Fibroblast of skin of right quadriceps (primary cell): ENCODE measurements at places on chromosomes 5 and 9.

DNA sequence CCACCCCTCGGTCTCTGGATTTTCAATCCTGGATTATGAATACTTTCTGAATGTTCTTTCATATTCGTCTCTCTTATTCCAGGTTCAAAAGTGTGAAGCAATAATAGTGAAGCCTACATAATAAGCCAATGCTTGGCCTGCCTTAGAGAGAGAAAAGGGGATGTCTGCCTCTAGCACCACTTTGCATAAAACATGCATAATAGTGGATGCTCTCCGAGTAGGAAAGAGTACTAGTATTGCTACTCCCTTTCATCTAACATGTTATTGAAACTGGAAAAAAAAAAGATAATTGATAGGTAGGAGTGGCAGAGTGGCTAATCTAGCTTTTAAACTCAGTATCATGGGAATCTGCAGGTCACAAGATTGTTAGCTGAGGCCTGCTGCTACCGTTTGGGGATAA lies 158.1 kb downstream of the SPATA31D1 start:
- no peak for DNase-seq

GRCh38 chr5:180330810-180331646 lies 22.1 kb downstream of the GFPT2 start:
- DNase-seq, result peak; percentile 96

DNA sequence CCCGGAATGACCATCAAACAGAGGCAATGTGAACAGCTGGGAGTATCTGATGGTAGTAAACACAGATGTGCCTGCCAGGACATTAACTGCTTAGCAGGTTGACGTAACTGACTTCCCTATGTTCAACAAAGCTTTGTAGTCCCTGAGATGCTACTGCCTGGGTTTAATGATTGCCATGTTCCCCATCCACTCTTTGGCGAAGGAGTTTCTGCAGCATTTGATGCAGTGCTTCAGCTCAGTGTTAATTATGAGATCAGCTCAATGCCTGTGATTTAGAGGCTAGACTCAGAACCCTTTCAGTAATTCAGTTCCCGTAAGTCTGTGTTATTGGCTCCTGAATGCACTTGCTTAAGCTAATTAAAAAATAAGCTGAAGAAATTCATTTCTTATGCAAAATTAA lies 547.3 kb upstream of the ZNF608 start:
- DNase-seq, result no peak

DNA sequence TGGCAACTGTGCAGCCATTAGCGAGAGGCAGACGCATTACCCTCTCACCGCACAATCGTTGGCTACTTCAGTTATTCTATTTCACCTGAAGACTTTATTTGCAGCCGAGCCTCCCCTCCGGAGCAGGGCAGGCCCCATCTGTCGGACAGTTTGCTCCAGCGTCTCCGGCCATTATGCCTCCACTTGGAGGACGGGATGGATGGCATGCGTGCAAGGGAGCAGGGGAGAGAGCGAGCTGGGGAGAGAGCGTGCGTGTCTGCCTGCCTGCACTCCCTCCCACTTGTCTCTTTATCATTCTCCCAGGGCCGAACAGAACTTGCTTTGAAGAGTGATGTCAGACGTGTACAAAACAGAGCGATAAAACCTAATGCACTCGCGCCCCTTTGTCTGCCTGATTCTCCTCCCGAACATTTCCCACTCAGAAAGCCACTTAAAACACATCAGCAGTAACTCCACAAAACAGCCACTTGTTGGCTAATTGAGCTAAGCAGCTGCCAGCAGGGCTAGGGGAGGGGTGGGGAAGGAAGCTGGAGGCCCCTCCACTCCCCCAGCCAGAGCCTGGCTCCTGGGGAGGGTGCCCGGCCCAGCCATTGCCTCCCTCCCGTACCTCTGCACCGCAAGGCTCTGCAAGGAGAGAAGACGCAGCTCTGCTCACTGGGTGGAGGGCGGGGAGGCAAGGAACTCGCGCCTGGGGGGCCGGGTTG lies 43.4 kb upstream of the FUBP3 start:
- DNase-seq, result peak; percentile 43

- DNase-seq, result no peak
Observed at GRCh38 chr9:136671646-136672430, 9.1 kb downstream of the EGFL7 start.

DNA sequence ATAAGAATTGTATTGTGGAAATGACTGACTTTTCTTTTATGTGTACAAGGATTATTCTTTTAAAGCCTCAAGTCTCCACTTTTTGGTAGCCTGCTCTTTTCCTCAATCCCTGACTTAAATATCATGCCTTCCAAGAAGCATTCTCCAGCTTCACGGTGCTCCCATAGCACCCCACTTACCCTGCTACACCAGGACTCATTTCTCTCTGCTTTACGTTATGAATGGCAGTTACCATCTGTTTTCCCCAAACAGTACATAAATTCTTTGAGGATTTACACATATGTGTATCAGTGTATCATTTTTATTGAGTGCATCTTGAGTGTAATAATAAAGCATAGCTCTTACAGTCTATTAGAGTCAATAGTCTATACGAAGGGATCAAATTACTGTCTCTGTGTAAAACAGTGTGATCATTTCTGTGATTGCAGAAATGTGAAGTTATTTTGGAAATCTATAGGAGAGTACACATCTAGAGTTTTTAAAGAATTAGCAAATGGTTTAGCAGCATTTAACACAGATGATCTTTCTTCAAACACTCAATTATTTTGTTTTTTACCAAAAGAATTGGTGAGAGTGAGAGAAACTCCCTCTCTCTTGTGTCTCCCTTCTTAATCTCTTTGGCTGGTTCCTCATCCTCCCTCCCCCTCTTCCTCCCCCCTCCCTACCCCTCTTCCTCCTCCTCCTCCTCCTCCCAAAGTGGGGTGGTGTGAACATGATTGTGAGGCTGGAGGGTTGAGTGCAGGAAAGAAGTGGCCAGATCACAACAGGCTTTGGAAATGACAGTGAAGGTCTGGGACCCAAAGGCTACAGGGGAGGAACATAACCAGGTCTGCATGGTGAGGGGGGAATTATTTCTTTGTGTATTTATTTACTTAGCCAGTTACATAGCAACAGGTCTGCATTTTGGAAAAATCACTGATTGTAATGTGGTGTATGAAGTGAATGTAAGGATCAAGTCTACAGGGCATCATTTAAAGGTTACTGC lies 27.6 kb upstream of the ECM2 start:
- DNase-seq, result no peak

DNA sequence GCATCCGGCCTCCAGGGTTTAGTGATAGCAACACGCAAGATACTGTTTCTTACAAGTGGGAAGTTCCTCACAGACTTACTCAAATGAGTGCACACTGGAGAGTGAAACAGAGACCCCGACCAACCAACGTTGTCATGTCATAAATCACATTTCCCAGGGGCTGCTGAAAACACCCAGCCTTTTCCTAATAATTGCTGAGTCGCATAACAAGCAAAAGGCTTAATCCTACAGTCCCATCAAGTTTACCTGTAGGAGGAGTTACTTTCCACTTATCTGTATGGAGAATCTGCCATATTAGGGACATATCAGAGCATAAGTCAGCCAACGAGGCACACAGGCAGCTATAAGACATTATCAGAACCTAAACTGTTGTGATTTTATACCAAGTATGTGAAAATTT lies 156.4 kb upstream of the LHFPL2 start:
- no peak for DNase-seq

DNA sequence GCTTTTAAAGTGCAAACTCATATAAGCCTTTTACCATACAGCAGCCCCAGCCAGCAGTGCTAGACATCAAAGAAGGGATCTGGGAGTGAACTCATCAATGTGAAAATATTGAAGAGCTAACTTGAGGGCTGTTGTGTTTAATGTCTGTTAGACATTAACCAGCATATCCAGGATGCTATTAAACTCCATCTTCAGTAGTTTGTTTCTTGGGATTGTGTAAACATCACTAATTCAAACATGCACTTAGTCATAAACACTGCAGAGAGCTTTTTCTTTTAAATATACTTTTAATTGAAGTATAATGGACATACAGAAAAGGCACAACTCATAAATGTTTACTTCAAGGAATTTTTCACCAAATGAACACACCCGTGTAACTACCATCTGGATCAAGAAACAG lies 81.8 kb downstream of the TMEM252 start:
- no peak for DNase-seq

- no peak for DNase-seq
Observed at GRCh38 chr5:107040907-107041306, 629.8 kb downstream of the EFNA5 start.

GRCh38 chr9:20031836-20032235 lies 243.0 kb upstream of the SLC24A2 start:
- DNase-seq, result no peak

DNA sequence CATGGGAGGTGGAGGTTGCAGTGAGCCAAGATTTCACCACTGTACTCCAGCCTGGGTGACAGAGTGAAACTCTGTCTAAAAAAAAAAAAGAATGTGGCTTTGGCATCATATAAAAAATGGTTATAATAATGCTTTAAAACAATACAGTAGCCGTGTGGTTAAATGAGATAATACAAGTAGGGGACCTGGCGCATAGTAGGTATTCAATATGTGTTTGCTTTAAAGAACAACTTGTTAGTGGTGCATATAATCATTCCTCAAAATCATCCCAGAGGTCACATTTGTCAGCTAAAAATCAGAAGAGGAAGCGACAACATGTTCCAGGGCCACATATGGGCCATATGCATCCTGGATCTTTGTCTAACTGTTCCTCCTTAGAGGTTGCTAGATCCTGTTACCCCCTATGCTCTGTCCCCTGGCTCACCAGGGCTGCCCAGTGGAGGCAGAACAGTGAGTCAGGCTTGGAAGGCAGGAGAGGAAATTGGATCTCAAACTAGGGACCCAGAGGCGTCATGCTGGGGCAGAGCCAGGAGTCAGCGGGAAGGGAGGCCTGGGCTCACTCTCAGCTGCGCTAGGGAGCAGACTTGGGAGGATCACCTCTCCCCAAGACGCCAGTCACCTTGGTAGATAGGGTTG lies 27.7 kb downstream of the LHX6 start:
- DNase-seq, result peak; percentile 50

GRCh38 chr9:117268847-117269446 lies 145.9 kb downstream of the ASTN2 start:
- no peak for DNase-seq

GRCh38 chr5:115559524-115559923 lies 14.9 kb upstream of the FEM1C start:
- DNase-seq, result peak; percentile 76

DNA sequence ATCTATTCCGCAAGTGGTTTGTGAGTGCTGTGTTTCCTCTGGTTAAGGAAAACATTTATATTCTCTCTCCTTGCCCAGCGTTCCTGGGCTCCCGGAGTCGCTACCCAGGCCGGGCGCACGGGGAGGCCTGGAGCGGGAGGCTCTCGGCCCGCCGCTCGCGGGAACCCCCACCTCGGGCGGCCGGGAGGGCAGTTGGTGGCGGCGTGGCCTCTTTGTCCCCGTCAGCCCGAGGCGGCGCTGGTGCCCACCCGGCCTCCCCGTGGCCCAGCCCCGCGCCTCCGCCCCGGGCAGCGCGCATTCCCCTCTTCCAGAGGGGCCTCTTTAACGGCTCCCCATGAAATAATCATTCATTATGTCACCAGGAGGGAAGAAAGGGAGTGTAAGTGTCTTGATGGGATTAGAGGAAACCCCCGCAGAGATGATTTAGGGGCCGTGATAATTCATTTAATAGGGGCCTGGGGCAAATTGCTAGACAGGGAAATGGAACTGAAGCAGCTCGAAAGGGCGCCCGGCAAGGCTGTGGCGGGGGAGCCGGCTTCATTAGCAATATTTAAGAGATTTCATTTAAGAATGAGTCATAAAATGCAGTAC lies 181.9 kb upstream of the TBCA start:
- no peak for DNase-seq

GRCh38 chr5:62138607-62139006 lies 167.4 kb upstream of the KIF2A start:
- no peak for DNase-seq

GRCh38 chr9:130018265-130018664 lies 24.7 kb downstream of the FNBP1 start:
- DNase-seq, result no peak

- no peak for DNase-seq
Observed at GRCh38 chr9:105057551-105057950, 129.6 kb upstream of the ABCA1 start.

GRCh38 chr5:7680260-7680659 lies 170.7 kb downstream of the CFAP90 start:
- no peak for DNase-seq

GRCh38 chr5:51829230-51829629 lies 446.0 kb downstream of the ISL1 start:
- DNase-seq, result no peak

DNA sequence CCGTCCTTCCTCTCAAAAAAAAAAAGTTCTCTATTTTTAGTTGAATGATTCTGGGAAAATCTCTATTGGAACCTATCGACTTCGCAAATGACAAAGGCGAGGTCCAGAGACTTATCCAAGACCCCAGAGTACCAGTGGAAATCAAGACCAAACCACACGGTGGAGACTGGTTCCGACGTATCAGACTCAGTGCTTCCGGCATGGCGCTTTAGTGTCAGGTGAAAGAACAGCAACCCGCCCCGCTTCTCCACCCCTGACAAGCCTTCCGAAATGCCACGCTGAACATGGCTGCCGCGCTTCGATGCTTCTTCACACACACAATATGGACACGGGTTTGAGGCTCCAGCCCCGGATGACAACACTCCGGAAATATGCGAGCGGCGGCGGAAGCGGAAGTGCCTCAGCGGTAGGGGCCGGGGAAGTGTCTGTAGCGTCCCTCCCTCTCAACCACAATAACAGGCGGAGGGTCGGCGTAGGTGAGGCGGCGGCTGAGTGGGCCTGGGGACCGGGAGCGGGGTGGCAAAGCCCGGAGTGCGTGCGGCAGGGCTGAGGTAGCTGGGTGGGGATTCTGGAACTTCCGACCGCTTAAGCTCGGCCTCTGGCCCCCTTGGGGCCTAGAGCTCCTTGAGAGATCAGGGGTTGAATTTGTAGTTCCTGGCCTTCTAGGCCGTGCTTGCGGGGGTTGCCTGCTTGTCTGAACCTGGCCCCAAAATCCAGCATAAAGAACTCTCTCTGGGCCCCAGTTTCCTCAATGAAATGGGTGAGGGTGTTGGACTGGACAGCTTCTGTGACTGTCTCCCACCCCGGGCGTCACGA lies at the start of gene FBXO38:
Gene FBXO38, plus strand, starts transcription at position 395 of the 816 bp plus-strand sequence. CDS start 10,819 bp downstream, outside the sequence.
- peak; percentile 95 for DNase-seq

- DNase-seq, result no peak
Observed at GRCh38 chr5:127031147-127031862, 947 bp upstream of the MARCHF3 start.

GRCh38 chr5:10453545-10453944 lies 11.9 kb downstream of the ROPN1L start:
- DNase-seq, result peak; percentile 45

DNA sequence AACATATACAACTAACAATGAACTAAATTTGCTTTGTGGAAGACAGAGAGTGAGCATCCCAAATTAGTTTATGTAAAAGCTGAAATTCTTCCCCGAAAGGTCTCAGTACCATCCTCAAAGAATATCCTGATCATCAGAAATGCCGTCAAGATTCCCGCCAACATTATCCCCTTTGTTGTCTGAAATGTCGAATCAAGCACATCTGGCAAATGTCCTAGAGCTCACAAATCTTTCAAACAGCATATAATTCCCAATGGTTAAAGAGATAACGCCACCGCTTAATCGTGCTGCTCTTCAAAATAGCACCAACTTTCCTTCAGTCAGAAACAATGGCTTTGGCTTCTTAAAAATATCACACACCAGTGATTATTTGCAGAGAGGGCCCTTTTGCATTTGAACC lies 23.8 kb downstream of the MORN5 start:
- DNase-seq, result no peak
